ENCODE measurements at places on chromosomes 3 and 15. TPM values are rescaled to one million over a fixed set of nuclear protein-coding genes. Genes with fewer than 3 reads are reported as not detected.
A peak's percentile ranks its signal among the peaks of the same experiment; 100 is the strongest.

- DNase-seq = peak; percentile 79
These were observed 2.8 kb downstream of the HEMK1 start for GRCh38 chr3:50572158-50572557.

DNA sequence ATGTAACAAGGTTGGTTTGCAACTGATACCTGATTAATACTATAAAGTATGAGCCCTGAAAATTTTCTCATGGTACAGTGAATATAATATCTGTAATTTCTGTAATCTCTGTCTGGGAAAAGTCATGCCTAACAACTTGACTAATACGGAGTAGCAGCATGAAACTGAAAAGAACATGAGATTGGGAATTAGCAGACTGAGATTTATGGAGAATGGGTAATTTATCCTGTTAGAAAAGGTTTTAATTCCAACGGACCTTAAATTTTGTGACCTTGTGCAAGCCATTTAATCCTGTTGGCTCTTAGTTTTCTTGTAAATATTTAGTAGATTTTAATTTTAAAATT is 90.2 kb upstream of the CMC1 start:
- no peak for DNase-seq

DNA sequence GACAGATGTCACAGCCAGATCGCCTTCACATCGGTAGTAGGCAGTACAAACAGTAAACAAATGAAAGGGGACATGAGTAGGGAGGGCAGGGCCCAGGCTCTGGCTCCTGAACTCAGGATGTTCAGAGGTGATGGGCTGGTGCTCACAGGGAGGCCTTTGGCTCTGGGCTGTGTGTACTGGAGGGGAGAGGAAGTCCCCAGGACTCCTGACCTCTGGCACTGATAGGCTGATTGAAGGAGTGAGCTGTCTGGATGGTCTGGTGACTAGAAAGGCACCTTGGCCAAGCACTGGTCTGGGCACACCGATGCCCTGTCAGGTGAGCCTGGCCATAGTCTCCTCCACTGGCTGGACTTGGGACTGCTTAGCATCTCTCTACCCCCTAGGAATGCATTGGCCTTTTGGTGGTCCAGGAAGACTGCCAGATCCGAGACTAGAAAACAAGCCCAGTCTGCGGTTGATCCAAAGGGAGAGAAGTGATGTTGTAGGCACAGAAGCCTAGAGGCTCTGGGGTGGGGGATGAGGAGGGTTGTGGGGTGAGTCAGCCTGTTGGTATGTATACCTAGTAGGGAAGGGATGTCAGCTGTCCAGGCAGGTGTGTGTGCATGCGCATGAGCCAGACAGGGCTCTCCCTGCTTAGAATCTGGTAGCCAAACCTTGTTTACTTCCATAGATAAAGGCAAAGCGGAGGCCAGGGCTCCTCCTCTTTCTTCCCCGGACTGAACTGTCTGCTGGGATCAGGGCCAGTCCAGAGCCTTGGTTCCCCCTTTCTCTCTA is 1.9 kb downstream of the SPINT1 start:
- no peak for DNase-seq

- no peak for DNase-seq
These were observed 54.3 kb downstream of the LIPC start for GRCh38 chr15:58486062-58486461.

ZIC1 gene
- not detected for total RNA-seq

Data from glutamatergic neuron (in vitro differentiated cells).